ENCODE measurements at places on chromosomes 4 and X.

DNA sequence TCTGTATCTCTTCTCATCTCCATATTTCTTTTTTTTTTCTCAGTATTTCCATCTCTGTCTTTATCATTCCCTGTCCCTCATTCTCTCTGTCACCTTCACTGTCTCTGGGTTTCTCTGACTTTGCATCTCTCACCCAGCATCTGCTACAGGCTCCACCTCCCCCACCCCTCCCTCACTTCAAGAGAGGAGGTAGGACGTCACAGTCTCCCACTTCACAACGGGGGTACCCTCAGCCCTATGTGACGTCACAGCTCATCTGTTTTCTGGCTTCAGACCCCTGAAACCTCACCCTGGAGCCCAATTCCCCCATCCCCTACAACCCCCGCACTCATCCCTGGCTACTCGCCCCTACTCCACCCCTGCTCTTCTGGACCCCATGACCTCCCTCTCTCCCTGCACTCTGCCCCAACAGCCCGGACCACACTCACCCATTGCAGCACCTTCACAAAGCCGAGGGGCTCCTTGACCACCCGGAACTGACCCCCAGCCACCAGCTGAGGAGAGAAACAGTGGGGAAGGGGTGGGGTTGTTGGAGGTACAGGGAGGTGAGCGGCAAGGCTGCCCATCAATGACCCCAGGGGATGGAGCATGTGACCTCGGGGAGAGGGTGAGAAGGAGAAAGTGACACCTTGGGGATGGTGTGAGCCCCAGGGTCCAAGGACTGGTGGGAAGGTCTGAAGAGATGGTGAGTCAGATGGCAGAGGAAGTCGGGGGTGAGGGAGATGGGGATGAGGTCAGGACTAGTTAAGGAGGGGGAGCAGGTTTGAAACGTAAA lies 1.3 kb downstream of the SYP start:
- no peak for DNase-seq

GRCh38 chr4:7206911-7207567 lies 14.7 kb downstream of the SORCS2 start:
- peak; percentile 89 for DNase-seq

GRCh38 chr4:85829276-85830051 lies 354.5 kb downstream of the ARHGAP24 start:
- DNase-seq = no peak

- no peak for DNase-seq
Observed at GRCh38 chr4:88158489-88159228, at the start of gene ABCG2. Gene ABCG2 (minus strand): TSS chr4:88158639. CDS start chr4:88139995, 18,644 bp downstream.

- no peak for DNase-seq
Observed at GRCh38 chrX:12580548-12580947, 210.7 kb upstream of the PRPS2 start.

DNA sequence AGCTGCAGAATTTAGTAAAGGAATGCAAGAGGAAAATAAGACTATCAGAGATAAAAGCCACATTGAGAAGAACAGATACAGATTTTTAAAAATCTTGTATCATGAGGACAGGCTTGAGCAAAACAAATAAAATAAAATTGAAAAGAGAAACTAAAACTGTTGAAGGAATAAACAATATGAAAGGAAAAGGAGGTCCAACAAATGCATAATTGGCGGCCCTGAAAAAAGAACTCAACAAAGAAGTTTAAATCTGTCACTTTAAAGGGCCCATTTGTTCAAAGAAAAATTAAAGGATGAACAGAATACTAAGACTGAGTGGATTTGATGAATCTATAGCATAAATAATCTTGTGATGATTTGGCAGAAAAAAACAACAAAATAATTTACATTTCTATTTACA lies 36.5 kb downstream of the TMPRSS11B start:
- DNase-seq = no peak

Data from ovary (tissue), 10 donors.